ENCODE measurements at places on chromosomes 5 and 9. TPM values are rescaled to one million over a fixed set of nuclear protein-coding genes. Genes with fewer than 3 reads are reported as not detected.

- DNase-seq = no peak
Measured at GRCh38 chr5:88021141-88021540, 247.5 kb downstream of the TMEM161B start.

DNA sequence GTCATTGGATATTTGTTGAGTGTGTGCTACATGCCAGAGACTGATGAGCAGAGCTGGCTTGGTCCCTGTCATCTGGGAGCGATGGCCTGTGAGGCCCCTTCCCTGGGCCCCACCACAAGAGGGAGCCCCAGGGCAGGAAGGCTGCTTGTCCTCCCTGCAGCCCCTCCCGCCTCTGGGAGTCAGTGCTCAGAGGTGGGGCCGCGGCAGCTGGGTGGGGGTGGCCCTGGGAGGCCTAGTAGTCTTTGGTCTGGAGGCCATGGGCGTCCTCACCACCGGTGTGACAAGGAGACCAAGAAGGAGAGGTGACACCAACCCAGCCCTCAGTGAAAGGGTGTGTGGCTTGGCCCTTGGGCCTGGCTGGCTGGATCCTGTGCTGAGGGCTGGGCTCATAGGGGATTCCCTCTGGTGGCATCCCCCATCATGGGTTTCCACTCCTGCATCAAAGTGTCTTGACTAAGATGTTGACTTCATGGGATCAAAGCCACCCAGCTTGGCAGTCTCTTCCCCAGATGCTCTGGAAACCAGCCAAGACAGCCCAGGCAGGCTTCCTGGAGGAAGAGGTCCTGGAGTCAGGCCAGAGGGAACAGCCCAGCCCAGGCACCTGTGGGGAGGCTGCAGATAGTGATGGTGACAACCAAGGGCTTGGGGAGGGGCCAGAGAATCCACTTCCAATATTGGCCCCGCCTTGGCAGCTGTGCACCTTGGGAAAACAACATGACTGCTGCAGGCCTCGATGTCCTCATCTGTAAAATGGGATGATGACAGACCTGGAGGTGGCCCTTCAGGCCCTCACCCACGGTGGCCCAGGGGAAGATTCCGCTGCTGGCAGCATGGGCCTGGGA lies 166.7 kb downstream of the GAPVD1 start:
- DNase-seq = no peak

GRCh38 chr5:130168211-130168610 lies 263.9 kb downstream of the CHSY3 start:
- no peak for DNase-seq

DNA sequence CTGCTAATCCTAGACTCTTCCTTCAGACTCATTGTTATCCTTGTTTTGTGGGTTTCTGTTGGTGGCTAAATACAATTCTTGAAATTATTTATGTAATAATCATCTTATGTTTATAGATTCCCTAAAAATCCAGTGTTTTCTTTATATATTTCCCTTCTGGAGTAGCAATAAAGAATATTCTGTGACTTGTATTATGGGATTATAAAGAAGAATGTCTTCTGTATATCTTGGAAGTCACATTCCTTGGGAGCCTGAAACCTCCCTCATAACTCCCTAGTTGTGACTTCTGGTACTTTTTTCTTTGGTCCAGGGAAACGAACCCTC lies 356.1 kb downstream of the TMEM167A start:
- DNase-seq = no peak

DNA sequence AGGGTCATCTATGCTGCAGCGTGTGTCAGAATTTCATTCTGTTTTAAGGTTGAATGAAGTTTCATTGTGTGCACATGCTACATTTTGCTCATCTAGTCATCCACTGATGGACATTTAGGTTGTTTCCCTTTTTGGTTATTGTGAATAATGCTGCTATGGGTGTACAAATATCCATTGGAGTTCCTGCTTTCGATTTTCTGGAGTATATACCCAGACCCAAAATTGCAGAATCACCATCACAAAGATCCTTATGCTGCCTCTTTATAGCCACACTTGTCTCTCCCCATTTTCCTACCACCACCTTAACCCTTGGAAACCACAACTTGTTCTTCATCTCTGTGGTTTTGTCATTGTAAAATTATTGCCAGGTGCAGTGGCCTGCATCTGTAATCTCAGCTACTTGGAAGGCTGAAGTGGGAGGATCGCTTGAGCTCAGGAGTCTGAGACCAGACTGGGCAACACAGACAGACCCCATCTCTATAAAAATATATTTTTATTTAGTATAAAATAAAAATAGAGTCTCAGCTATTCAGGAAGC lies 166.2 kb downstream of the HSD17B3 start:
- DNase-seq = no peak

GRCh38 chr5:154058055-154059038 lies 19.6 kb downstream of the MFAP3 start:
- DNase-seq = no peak

DNA sequence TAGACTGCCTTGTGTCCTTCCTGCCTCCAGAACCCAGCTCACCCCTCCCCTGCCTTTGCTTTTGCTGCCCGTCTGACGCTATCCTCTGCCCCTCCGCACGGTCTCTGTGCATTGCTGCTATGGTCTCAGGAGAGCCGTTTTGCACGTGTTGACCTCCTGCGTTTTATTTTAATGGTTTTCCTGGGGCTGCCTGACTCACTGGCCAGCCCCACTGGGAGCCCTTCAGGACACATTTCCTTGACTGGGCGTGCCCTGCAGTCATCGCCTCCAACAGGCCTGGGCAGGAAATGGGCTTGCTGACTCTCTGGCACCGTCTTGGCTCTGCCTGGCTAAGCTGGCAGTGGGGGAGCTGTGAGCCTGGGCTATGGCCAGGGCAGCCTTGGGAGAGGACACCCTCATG lies 17.9 kb upstream of the ASS1 start:
- DNase-seq = peak; percentile 65

DNA sequence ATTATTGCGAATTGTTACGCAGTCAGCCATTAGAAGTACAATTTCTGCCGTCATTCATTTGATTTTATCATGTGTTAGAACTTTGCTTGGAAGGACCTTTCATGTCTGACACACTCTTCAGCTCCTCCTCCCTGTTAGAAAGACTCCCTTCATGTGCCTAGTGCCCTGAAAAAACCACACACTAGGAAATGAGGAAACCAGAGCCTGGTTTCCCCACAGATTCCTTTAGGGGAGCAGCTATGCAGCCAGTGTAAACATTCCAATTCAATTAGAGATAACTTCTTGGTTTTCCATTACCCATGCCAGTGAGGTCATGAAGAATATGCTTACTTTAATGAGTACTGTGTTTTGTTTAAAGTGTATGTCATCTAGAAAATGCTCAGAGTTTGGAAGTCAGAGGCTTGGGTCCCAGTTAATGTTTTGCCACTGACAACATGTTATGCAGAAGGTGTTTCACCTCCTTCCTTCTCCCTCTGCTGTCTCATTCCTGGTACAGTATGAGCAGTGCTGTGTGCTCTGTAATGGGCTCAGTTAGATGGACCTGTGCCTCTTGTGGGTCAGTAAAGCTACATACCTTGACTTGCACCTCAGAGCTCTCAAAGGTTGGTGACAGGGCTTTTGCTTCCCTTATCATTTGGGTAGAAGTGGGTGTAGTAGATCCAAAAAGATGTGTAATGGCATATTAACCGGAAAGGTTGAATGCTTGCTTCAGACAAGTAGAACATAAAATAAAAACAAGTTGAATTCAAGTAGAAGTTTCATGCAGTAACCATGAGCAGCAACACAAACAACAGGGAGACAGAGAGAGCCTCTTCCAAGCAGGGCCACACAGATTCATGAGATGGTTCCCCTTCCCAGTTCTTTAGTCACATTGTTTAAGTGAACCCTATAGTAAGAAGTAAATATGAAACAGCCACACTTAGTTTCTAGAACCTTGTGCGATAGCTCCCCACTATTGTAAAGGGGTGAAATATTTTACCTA lies 52.6 kb upstream of the TNFAIP8 start:
- DNase-seq = no peak

DNA sequence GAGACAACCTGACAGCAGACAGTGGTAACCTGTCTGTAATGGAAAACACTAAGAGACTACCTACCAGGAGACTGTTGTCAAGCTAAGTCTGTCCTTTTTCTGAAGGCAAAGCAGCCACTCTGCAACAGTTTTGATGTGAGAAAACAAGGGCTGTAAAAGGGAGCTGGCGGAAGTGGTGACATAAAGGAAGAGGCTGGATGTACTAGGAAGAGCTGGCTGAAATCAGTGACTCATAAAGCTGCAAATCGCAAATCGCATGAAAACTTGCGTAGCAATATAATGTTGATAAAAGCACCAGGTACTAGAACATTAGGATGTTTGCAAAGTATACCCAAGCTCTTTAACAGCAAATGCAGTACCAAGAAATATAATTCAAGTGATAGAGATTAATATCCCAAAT lies 1.4 kb downstream of the NSUN2 start:
- no peak for DNase-seq

DNA sequence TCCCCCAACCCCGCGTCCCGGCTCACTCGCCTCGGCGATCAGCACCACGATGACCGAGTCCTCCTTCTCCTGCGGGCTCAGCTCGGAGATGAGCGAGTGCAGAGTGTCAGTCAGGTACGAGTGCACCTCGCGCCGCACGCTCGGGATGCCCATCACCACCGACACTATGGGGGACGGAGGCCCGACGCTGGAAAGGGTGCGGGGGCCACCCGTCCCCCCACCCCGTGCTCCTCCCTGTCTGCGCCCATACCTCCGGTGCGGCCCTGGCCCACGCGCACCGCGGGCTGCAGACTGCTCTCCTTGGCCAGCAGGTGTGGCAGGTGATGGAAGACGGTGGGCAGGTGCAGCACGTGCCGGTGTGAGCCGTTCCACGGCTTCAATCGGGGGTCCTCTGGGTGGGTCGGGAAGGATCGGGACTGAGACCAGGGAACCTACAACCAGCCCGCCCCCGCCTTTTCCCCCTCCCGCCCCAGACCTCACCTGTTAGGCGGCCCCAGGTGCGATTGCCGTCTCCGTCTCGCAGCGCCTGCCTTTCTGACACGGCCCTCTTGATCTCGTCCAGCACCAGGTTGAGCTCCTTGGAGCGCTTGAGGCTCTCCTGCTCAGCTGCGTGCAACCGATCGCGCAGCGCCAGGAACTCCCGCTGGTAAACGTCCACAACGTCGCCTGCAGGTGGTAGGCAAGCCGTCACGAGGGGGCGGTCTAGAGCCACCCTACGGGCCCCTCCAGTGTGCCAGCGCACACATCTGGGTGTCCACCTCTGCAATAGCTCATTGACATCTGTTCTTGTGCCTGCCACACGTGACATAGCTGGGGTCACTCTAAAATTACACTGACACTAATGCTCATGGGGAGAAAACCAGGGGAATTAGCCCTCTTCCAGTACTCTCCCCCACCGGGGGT lies 5.1 kb downstream of the MGAT4B start:
- DNase-seq = peak; percentile 82

GRCh38 chr9:129752900-129753729 lies at the start of gene PTGES:
Gene PTGES, minus strand, starts transcription at chr9:129753042. Its CDS starts 30 bp downstream, at chr9:129753012.
- DNase-seq = peak; percentile 81

DNA sequence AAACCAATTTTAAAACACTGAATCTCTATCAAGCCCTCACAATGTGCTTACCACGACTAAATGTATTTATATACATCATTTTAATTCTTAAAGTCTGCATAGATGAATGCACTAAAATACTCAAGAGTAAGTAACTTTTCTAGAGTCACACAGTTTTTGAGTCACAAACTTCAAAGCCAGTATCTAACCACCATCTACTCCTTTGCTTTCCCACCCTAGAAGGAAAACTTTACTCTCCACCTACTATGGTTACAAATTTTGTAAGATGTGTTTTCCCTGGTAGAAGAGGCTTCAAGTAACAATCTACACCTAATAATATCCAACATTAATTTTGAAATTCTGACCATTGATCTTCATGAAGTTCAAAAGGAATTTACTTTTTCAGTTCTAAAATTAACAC lies 18.7 kb downstream of the ZFAND5 start:
- DNase-seq = no peak

DNA sequence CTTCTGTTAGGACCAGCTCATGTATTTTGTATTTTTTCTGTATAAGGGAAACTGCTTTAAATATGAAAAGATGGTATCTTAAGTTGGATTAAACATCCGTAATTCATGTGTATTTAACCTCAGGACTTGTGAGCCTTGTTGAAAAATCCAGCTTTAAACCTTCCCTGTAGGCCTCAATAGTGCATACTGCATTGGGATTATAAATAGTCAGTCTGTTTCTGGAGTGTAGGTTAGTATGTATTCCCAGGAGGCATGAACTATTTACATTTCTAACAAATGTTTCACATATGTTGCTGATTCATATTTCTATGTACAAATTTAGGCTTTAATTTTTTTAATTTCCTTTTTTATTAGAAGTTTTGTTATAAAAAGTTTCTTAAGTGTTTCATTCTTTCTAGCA lies 137.9 kb upstream of the GRHPR start:
- DNase-seq = no peak

DNA sequence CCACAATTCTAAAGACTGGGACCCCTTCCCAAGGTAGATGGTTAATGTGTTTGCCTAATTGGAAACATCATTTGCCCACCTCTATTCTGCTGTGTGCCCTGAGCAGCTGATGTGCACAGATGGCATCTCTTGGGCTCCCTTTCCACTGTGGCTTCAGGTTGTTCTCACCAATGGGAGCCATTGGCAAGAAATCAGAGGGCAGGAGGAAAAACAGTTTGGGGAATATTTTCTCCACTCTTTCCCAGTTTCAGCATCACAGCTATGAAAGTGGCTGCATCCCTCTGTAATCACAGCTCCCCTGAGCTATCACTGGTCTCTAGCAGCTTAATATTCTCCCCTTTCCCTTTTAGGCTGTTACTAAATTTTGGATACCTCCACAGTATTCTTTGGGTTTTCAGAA lies 911.6 kb upstream of the SEMA6A start:
- no peak for DNase-seq

DNA sequence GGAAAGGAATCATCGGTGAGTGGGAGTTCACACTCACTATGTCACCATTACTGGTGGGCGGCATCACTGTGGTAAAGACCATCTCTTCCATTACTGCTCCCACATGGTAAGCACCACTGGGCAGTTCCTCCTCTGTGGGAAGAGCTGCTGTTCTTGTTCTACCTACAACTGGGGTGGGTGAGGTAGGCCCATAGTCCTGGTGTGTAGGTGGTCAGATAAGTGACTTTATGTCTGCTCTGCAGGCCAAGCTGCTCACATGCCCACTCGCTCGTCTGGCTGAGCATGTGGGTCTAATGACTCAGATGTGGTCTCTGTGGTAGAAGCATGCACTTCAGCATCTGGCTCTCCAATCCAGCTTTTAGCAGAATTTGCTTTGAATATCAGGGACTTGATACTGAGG lies 82.9 kb downstream of the TMEM215 start:
- no peak for DNase-seq

The GDA gene
- not detected for total RNA-seq

The FAM221B gene
- total RNA-seq = not detected

The ADGRV1 gene
- total RNA-seq = 0.37 TPM

The GABRA6 gene
- not detected for total RNA-seq

The FOXD4L6 gene
- total RNA-seq = not detected

The NMUR2 gene
- total RNA-seq = 0.62 TPM

The ZNF883 gene
- total RNA-seq = 6.9 TPM

The TBCA gene
- 123 TPM for total RNA-seq

The SNCAIP gene
- total RNA-seq = 1.6 TPM

The STKLD1 gene
- total RNA-seq = 0.37 TPM

The GARIN3 gene
- total RNA-seq = not detected

The CD14 gene
- 65.2 TPM for total RNA-seq

The TTC39B gene
- total RNA-seq = 2.9 TPM

The FOXD1 gene
- not detected for total RNA-seq

The TAF11L10 gene
- total RNA-seq = not detected
